LNCaP clone FGC (cell line): ENCODE measurements at places on chromosomes 3 and 15.

DNA sequence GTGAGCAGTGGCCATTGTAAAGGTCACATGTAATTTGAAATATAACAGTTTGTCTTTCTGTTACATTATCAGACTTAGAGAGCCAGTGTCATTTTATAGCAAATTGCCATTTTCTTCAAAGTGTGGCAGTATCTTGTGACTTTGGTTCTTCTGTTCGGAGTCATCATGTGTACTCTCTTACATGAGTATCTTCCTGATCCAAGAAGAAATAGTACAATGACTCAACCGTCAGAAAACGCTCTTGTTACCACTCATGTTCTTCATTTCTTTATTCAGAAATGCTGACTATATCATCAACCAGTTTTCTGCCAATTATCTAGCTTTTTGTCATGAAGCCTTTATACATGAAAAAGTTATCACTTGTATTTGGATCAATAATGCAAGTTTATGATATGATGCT is 93.6 kb upstream of the CGNL1 start:
- DNase-seq: no peak

GRCh38 chr3:25820366-25820765 is 30.5 kb downstream of the OXSM start:
- DNase-seq: no peak

DNA sequence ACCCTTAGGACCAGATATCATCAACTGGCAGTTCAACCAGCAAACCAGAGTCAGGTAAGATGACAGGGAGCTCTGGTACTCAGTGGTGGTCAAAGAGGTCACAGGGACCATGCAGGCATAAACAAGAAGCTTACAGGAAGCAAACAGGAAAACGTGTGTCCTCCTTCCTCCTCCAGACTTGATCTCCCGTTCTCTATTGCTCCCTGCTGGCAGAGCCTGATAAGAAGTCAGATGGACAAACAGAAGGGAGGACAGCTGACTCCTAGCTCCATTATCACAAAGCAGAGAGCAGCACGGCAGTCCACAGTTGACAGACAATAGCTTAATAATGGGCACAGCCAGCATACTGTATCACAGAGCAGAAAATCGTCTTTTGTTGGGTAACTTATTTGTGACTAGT is 156.5 kb upstream of the SLC2A2 start:
- DNase-seq: no peak

DNA sequence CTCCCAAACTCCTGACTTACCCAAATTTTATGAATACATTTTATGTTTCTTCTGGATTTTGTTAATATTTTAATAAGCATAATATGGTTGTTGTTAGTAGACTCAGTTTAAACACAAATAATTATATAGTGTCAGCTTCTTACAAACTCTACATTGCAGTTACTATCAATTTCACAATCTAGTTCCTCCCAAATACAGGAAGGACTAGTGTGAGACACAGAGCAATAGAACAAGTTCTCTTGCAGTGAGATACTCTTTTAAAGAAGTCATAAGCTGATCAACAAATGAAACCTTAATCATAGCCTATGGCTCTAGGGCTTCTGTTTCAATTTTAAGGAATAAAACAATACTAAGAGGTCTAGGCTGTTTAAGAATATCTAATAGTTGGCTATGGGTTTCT is 86.1 kb downstream of the SAMMSON start:
- no peak for DNase-seq

GRCh38 chr3:44529927-44530326 is 25.1 kb upstream of the ZKSCAN7 start:
- DNase-seq: no peak

DNA sequence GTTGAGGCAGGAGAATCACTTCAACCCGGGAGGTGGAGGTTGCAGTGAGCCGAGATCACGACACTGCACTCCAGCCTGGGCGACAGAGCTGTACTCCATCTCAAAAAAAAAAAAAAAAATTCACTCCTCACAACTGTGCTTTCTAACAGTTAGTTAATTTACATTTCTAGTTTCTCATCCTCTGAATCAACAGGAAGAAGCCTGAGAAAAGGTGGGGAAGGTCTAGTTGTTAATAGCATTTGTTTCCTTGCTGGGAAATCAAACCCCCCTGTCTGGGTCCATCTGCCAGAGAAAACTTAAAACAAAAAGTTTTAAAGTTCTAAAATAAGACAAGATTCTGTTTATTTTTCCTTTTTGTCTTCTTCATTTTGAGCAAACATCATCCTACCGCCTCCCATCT is 62.3 kb downstream of the TMEM39A start:
- no peak for DNase-seq

- no peak for DNase-seq
Observed at GRCh38 chr3:70748593-70748992, 436.2 kb upstream of the MDFIC2 start.

GRCh38 chr15:95972041-95972553 is 358.4 kb upstream of the NR2F2 start:
- DNase-seq: no peak

GRCh38 chr3:42871592-42872196 is 4.0 kb downstream of the CYP8B1 start:
- no peak for DNase-seq

DNA sequence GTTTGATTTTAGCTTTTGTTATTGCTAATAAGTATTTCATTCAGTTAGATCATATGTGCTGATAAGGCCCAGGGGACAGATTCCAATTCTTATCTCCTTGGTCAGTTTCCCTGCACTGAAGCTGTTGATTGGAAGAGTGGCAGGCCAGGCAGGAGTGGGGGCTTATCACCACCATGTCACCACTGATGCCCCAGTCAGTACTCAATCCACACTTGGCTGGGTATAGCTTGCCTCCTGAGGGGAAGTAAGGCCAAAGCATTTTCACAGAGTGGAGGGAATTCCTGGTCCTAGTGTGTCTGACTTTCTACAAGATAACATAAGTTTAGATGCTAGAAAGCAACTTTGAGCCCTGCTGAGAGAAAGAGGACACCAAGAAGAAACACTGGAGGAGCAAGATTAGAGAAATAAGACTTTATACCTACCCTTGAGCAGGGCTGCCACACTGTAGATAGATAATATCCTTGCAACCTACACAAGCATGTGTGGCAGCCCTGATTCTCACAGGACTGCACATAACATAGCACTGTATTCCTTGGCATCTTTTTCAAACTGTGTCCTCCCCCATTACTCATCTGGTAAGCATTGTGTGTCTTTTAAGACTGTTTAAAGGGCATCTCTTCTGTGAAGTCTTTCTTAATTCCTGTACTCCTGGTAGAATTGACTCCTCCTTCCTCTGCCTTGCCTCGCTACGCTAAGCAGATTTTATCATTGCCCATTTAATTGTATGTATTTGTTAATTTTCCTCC is 24.3 kb downstream of the OXNAD1 start:
- DNase-seq: no peak

DNA sequence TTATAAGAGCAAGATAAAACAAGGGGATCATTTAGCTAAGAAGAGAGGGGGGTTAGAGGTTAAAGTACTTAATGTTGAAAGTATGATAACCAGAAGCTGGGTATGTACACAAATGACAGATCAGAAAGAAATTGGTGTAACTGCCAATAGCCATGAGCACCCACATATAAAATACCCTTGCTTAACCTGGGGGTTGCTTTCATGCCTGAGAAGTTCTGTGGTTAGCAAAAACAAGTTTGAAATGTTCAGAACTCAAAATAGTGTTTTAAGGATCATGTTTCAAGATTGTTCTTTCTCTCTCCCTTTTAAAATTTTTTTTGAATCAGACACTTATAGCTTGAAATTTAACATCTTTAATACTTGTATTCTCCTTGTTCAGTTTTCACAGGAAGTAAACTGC is 321.4 kb upstream of the GBE1 start:
- DNase-seq: no peak

DNA sequence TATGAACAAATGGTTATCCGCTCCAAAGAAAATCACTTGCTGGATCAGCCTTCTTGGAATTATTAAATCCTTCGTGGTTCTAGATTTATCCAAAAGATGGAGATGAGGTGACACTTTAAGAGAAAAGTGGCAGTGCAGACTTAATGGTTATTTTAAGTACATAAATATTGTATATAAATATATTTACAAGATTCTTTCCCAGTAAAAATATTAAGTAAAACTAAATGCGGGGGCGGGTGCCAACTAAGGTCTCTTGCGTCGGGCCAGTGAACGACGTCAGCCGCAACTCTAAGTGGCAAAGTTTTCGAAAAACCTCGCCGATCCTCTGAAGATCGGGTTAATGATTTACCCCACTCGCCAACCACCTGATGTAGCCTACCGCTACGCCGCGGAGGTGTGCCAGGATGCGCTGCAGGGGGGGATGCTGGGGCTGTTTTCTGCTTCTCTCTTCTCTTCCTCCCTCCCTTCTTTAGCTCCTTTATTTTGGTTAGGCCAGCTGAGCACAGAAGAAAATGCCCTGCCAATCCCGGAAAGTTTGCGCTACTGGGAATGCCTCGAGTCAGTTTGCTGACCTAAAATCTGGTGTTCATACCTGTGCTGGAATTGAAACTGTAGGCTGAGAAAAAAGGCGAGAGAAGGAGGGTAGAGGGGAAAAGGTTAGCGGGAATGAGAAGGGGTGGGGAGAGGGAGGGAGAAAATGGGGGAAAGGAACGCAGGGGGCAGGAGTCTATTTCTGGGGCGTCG is 7.6 kb upstream of the FOXB1 start:
- DNase-seq: no peak

DNA sequence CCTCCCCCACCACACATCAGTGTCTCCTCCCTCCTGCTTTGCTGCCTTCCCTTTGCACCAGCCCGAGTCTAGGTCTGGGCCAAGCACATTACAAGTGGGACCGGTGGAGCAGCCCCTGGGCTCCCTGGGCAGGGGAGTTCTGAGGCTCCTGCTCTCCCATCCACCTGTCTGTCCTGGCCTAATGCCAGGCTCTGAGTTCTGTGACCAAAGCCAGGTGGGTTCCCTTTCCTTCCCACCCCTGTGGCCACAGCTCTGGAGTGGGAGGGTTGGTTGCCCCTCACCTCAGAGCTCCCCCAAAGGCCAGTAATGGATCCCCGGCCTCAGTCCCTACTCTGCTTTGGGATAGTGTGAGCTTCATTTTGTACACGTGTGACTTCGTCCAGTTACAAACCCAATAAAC is 2.3 kb upstream of the ABCF3 start:
- no peak for DNase-seq

DNA sequence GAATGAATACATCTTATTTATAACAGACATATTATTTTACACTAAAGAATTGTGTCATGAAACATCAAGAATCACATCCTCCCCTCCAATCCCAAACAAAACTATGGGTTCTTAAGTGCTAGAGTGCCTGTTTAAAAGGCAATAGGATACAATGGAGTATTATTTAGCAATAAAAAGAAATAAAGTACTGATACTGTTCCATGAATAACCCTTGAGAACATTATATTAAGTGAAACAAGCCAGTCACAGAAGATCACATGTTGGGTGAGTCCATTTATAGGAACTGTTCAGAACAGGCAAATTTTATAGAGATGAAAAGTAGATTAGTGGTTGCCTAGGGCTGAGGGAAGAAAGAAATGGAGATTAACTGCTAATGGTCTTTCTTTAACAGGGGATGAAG is 86.5 kb downstream of the ANKRD28 start:
- DNase-seq: no peak

DNA sequence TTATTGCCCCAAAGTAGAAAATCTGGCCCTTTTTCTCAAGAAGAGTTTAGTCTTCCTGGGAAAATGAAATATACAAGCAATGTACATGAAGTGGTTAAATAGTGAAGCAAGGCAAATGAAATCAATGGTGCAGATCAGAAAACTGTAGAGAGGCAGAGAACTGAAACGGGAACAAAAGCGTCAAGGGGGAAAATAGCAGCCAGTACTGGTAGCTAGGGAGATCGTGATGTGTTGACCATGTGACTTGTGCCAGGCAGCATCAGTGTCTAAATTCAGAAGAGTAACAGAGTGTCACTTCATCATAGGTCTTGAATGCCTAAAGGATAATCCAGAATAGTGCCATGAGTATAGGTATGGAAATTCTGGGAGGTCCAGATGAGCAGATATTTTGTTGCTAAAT is 163.1 kb downstream of the CHL1 start:
- no peak for DNase-seq

DNA sequence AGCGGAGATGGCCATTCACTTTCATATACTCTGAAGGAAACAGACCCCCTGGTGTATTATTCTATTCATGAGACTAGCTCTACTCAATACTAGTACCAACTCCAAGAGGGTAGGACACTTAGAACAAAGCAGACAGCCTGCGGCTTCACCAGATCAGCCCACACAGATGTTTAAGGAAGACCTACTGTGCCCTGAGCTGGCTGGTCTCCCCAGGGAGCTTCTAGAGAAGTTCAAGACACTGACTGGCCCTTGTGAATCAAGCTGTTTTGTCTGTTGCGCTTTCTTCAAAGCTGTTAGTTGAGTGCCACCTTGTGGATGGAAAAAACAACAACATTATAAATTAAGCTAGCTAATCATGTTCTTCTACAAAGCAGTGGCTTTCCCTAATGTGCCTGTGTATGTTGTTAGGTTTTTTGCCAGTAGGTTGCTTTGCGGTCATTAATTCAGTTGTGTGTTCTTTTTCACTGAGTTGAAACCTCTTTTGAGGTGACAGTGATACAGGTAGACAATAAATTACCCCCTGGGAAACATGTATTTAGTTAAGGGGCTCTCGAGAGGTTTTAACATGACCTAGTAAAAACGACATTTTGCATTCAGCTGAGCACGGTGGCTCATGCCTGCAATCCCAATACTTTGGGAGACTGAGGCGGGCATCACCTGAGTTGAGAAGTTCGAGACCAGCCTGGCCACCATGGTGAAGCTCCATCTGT is 64.2 kb upstream of the MYZAP start:
- DNase-seq: peak; percentile 90

DNA sequence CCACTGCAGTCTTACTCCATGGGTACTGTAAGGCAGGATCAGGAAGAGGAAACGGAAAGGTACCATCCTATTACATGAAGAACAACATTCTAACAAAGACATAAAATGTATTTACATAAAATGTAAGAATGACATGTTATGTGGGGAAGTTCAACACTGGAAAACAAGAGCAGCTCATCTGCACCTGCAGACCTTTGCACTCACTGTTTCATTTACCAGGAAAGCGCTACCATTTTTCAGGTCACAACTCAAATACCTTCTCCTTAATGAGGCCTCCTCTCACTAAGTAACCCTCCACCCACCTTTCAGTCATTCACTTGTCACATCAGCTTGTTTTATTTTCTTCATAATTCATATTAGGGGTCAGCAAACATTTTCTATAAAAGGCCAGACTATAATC is 2.6 kb downstream of the TMCC1 start:
- no peak for DNase-seq

- no peak for DNase-seq
Observed at GRCh38 chr15:66222273-66223198, 31.0 kb downstream of the MEGF11 start.

DNA sequence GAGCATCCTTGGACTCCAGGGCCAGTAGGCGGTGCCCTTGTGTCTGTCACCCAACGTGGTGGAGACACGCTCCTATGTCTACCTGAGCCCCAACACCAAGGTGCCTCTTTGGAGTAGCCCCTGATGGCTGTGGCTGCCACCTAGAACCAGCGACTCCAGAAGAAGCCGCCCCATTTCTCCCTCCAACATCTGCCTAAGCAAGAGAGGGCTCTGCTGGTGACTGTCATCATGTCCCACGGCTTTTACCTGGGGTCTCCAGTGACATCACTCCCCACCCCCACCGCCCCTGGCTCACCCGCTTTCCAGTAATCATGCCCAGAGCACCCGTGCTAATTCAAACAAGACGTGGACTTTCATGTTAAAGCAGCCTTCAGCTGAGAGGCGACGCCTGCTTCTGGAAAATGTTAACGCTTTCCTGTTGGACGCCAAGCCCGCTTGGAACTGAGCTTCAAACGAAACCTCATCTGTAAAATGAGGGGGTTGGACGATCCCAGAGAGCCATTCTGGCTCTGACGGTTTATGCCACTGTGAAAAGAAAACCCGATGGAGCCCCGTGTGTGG is 57.0 kb downstream of the ISG20 start:
- DNase-seq: no peak

- no peak for DNase-seq
Observed at GRCh38 chr15:78761020-78761419, 50.2 kb downstream of the ADAMTS7 start.
